ENCODE measurements at places on chromosomes 5 and 9.

DNA sequence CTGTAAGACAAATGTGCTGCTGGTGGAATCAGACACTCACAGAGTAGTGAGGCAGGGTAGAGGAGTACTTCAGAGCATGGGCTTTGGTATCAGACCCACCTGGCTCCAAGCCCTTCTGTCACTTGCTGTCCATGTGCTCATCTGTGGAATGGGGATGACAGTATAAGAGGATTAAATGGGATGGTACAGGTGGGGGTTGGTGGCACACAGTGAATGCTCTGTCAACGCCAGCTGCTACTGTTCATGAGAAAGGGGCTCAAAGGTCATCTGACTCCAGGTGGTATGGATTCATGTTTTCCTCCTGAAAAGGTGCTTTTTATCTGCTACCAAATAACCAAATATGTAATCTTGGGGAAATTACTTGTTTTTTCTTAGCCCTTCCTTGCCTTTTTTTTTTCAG, 23.0 kb upstream of the PPARGC1B start:
- no peak for DNase-seq

DNA sequence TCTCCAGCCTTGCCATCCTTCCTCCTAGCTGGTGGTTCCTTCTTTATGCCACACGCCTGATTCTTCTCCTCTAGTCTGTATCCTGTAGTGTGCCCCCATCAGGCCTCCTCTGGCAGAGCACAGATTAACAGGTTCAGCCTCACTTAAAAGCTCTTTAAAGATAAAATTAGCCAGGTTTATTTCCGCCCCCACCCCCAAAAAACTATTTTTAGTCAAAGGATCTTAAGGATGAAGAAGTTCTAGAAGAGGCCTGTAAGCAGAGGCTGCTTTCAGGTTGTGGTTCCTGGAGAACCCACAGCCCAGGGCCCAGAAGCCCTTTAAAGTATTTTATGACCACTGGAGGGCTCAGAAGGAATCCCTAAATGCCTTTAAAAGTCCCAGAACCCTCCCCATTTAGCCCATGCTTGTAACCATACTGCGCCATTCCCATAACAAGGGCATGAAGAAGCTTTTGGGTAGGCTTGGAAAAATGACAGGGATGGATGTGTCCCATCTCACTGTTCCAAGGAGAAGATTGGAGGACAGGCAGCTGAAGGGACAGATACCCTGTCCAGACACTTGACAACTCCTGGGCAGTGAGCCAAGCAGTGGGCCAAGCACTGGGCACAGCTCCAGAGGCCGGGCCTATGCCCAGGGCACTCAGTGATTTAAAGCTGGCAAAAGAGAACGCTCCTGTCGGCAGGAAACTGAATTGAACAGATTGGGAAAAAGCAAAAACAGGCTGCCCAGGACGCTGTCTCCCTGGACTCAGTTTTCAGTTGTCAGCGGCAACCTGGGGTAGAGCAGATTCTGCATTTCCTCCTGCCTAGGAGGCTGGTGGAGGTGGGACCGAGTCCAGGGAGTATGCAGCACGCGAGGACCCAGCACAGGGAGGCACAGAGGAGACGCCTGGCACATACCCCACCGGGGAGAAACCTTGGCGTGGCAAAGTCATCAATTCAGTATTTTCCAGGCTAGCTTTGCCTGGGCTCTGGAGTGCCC, 106.3 kb upstream of the SSBP2 start:
- peak; percentile 82 for DNase-seq

- DNase-seq, result no peak
Observed at GRCh38 chr5:146643776-146644175, 127.8 kb upstream of the GPR151 start.

GRCh38 chr9:97447001-97447400, 35.1 kb downstream of the TDRD7 start:
- DNase-seq, result no peak

DNA sequence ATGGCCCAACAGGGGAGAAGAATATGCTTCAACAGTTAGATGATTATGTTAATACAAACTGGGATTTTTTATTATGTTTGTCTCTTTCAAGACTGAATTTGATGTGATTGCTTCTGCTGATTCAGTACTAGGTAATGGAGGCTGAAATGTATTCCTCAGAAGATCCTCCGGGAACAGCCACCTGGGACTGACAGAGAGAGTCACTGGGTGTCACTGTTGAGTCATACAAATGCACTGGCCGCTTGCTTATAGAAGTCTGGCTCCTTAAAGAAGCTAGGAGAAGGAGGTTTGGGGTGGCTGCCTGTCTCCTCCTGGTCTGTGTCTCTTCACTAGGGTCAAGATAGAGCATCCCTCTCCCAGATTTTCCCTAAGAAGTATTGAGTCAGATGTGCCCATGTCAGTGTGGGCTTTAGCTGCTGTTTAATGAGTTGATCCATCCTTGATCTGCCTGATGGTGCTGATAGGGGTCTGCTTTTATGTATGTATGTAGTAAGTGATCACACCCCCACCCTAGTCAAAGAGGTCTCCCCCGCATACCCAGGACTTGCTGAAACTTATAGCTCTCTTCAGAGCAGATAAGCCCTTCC, 773.4 kb downstream of the BRINP1 start:
- DNase-seq, result no peak

DNA sequence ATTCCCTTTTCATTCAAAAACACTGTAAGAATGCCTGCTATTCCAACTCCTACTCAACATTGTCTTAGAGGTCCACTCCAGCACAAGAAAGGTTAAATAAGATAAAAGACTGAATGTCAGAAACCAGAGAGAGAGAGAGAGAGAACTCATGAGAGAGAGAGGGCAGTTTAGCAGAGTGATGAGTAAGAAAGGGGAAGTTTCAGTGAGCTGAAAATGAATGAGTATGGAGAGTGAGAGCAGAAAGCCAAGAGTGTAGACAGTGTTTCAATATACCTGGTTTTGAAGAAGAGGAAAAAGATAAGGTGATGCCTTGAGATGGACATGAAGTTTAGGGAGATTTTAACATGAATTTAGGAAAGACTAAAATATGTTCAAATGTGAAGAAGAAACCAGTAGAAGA, 528.0 kb upstream of the SEMA6A start:
- DNase-seq, result no peak

DNA sequence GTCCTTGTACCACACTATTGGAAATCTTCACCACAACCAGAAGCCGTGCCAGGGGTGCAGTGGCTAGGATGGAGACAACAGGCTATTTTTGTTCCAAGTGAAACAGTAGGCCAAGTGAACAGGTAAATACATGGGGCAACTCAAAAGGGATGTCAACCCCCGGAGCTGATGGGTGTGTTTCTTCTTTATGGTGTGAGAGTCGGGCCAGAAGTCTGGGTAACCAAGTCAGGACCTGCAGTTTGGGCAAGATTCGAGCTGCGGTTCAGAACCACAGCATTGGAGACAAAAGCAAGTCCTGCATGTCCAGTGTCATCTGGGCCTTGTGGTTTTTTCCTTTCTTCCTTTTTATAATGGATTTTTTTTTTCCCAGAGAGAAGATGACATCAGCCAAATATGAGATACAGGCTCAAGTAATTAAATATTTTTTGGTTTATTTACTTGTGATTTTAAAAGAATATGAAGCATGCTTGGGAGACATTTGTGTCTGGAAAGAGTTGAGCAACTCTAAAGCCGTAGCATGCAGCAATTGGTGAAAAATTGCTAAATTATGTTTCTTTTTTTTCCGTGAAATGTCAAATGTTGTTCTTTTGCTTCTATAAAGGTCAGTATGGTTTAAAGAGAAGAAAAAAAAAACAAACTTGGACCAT, 261.6 kb downstream of the ARRDC3 start:
- no peak for DNase-seq

DNA sequence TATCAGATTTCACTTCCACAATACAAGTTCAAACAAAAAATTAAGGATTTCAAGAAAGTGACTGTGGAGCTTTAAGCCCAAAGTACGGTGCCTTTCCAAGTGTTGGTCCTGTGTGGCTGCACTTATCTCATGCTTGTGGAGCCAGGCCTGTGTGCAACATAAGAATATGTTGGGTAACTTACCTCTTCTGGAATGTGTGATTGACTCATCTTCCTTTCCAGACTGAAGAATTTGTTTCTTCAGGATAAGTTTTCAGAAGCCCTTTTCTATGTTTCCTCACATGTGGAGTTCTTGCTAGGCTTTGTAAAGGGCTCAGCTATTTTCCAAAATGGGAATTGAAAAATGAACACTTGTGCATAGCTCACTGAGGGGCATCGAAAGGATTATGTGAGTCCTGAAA, 485.1 kb upstream of the PAPPA start:
- DNase-seq, result no peak

- no peak for DNase-seq
Observed at GRCh38 chr9:77125665-77126064, 51.7 kb upstream of the VPS13A start.

DNA sequence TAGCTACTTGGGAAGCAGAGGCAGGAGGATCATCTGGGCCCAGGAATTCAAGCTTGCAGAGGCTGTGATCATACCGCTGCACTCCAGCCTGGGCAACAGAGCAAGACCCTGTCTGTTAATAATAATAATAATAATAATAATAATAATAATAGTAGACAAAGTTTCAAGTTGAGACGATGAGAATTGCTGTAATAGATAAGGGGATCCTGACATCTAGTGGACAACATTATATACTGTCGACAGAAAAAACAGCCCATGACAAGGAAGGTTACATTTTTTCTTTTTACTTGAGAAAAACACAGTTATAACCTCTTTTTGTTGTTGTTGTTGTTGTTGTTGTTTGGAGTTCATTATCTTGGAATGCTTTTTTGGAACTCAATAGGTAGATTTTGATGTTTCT, 35.3 kb downstream of the NDFIP1 start:
- no peak for DNase-seq

- DNase-seq, result no peak
Observed at GRCh38 chr9:73118898-73119554, 32.6 kb upstream of the ANXA1 start.

- DNase-seq, result no peak
Observed at GRCh38 chr9:76403352-76403751, 9.1 kb upstream of the RFK start.

- peak; percentile 12 for DNase-seq
Observed at GRCh38 chr9:19922476-19923118, 133.8 kb upstream of the SLC24A2 start.

- no peak for DNase-seq
Observed at GRCh38 chr5:142811866-142812557, 41.8 kb downstream of the ARHGAP26 start.

GRCh38 chr5:39730006-39730405, 305.2 kb upstream of the DAB2 start:
- no peak for DNase-seq

GRCh38 chr5:53100606-53101005, 9.0 kb downstream of the MOCS2 start:
- no peak for DNase-seq

All from hypothalamus (tissue), 51 donors.